ENCODE measurements at places on chromosomes 3 and 15. TPM values are rescaled to one million over a fixed set of nuclear protein-coding genes. Genes with fewer than 3 reads are reported as not detected.

DNA sequence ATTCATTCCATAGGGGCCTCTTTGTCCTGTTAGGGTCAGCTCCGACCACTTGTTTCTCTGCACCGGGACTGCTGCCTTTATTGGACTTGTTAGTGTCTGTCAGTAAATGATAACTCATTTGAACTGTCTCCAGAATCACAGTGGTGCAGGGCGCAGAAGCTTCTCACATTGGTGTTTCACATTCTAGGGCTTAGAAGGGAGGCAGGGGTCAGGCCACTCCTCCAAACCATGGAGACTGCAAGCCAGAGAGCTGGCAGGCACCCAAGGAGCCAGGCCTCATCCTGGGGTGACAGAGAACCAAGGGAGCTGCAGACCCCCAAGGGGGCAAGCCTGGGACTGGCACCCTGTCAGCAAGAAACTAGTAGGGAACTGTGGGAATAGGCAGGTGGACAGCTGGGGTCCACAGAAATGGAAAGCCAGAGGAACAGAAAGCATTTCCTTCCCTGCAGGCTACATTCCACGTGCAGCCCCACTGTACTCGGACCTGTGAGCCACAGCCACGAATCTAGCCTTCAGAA is 49.1 kb downstream of the CCNL1 start:
- DNase-seq = no peak

- DNase-seq = no peak
Observed at GRCh38 chr15:41633609-41634008, 26.6 kb upstream of the MGA start.

- no peak for DNase-seq
Observed at GRCh38 chr3:169534439-169534838, 129.1 kb downstream of the MECOM start.

DNA sequence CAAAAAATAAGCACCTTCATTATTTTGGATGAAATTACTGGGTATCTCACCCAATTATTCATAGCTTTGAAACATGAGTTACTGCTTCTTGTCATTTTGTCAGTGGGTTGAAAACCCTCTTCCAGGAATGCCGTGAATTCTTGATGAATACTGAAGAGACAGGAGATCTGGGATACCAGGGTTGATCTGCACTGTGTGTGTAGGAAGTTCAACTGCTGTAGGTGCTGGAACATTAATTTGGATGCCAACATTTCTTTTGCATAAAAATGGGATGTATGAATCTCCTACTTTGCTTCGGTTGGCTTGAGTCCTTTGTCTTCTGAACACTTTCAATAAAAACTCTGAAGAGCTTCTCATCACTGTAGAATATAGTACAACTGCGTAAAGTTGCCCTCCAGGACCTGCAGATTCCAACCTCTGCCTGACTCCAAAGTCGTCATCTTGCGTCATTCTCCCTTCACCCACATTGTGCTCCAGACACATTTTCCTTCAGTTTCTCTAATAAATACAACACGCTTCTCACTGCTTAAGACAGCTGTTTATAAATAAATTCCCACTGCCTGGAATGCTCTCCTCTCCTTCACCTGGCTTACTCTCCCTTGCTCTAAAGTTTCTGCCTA is 312.7 kb upstream of the TGFBR2 start:
- DNase-seq = no peak

- DNase-seq = no peak
Observed at GRCh38 chr15:88844749-88845386, 41.6 kb downstream of the ACAN start.

GRCh38 chr3:14295801-14296200 is 106.6 kb upstream of the SLC6A6 start:
- DNase-seq = no peak

The RSRC1 gene
- 27.6 TPM for total RNA-seq

GRCh38 chr3:148922467-148922866 is 57.4 kb downstream of the CPA3 start:
- no peak for DNase-seq

DNA sequence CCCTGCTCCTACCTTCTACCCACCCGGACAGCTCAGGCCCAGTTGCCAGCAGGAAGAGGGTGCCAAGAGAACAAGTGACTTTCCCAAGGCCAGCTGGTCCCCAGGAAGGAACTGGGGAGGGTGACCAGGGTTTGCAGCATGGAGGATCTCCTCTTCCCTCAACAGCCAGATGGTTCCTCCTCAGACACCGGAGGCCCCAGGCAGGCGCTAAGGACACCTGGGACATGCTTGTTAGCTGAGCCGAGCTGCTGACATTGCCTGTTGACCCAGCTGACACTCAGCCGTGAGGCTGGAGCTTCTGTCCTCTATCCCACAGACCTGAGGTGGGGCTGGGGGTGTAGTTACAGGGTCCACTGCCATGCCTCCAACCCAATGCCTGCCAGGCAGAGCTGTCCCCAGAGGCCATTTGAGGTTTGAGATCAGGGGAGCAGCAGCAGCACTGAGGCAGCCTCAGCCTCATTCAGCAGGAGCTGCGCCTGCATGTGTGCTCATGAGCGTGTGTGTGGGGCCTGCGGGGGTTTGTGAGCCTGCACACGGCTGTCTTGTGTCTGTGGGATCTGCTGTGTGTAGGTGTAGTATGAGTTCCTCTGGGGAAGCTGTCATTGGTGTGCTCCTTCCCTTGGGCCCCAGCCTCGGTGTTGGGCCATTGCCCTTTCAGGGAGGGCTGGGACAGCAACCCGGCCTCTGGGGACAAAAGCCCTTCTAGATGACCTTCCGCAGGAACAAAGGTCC is 7.1 kb downstream of the CPLX3 start:
- no peak for DNase-seq

DNA sequence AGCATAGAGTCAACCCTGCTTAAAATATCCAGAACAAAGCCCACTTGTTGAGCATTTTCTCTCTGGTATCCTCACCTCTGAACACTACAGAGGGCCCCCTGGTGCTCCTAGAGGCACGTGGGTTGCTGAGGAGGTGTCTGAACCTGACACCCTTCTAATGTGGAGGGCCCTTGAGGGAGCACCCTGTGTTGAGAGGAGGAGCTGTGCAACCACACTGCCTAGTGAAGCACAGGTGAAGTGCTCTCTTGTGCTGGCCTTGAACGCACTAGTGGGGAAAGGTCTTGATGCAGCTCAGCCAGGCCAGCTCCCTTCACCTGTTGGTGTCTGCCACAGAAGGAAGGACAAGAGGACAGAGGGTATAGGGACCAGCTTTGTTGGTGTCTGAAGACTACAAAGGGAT is 51.9 kb downstream of the CCK start:
- no peak for DNase-seq

Data from suprapubic skin (tissue), 4 donors.